ENCODE measurements at places on chromosomes 7 and 10.

DNA sequence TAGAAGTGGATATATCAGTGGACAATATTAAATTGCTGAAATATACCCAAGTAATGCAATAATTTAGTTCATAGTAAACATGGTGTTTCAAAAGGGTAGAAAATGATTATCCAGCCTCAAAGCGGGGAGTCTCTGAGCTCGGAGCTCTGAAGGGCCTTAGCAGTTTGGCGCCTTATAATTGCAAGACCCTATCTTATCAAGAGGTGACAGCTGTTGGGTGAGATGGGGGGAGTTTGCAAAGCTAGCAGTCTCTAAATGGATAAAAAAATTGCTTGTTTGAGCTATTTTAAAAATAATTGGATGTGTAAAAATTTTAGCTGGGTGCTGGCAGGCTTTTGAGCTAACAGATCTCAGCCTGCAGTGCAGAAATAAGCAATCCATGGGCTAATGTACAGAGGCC is 219.2 kb downstream of the CCSER2 start:
- DNase-seq = no peak

DNA sequence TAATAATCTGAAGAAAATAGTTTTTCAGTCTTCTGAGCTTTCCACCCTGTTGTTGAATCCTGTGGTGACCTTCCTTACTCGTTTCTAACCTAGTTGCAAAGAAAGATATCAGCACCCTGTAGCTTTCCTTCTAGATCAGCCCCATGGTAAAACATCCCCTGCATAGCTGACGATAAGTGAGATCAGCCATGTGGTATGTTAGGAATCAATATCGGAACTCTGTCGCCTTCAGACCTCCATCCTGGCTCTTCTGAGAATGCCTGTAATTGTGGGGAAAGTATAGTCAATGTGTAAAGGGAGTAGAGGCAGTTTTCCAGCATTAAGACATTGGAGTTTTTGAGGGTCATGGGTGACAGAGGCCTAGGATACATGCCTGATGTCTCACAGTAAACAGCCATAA is 151.8 kb downstream of the LRRC4 start:
- no peak for DNase-seq

- no peak for DNase-seq
These were observed 2.3 kb upstream of the ZC3HAV1 start for GRCh38 chr7:139111811-139112301.

GRCh38 chr10:15280974-15281373 is 90.1 kb downstream of the FAM171A1 start:
- no peak for DNase-seq

GRCh38 chr10:89644967-89645741 is at the start of gene PANK1:
Gene PANK1, minus strand, starts transcription at chr10:89645242. Its CDS starts 351 bp downstream, at chr10:89644891.
- peak; percentile 86 for DNase-seq

DNA sequence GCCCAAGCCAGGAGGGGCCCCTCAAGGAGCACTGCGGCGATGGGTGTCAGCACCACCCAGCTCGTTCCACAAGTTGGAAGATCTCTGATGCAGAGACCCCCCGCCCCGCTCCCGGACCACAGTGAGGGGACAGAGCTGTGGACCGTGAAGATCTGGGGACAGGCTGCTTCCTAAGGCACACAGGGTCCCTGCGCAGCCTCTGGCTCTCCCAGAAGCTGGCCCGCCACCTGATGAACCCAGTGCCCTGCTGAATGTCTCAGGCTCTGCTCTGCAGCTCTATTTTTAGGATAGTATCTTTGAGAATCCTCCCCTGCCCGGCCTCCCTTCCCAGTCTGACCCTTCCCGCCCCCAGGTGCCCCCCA is 29.7 kb downstream of the GBX1 start:
- DNase-seq = peak; percentile 30

DNA sequence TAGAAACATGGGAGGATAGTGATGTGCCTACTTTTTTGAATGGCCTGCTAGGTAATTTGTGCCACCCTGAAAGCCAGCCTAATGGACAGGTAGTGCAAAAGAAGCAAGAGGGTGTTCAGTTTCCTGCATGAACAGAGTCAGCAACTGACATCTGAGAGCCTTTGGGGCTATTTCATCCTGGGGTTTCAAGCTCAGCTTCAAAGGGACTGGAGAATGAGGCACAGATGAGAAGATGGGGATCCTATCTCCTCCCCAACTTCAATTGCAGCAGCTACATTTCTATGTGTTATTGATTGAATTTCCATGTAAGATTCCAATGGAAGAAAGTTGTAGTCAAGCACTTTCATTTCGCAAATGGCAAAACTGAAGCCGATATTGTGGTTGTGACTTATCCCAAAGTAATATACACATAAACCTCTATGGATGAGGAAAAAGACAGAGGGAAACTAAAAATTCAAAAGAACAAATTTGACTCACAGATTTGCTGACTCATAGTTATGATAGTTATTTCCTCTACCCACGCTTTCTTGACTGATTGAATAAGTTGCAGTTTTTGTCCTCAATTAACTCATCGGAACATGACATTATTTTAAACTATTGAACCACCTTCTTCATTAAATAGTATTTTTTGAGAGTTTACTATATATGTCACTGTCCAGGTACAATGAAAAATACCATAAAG is 42.6 kb upstream of the NRP1 start:
- DNase-seq = no peak

- DNase-seq = no peak
These were observed 452.3 kb upstream of the GALNT17 start for GRCh38 chr7:70679661-70680060.

DNA sequence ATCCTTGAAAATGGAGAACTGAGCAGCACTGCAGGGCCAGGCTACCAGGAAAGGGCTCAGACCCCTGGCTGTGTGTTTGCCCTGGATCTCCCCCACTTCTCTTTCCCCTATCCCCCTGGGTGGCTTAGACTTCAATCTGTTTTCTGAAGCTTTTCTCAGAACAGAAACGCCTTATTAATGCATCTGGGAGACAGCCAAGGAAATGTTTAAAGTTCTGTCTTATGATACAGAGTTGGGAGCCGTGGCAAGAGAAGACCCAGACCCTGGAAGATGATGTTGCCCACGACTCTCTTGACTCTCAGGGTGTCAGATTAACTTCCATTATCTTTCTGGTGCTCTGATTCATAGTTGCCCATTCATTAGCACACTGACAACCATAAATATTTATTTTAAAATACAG is 107.1 kb downstream of the EBLN1 start:
- DNase-seq = no peak

DNA sequence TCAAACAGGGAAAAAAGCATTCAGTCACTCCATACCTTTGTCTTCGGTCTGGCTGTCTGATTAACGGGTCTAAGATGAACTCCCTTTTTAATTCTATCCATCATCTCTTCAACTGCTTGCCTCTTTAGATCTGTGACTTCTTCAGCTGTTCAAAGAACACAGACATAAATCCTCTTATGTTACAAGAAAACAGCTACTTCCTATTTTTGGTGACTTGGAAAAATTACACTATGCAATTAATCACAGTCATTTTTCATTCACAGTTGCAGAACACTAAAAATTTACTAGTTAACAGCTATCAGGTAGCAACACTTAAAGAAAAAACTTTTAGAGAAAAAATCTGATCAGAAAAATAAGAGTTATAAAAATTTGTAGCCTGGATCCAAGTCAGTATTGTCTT is 66.0 kb downstream of the ENO4 start:
- no peak for DNase-seq

GRCh38 chr10:104447331-104447730 is 93.7 kb downstream of the CFAP58 start:
- DNase-seq = no peak

GRCh38 chr7:116356333-116356965 is 143.1 kb upstream of the CAV2 start:
- DNase-seq = no peak

- no peak for DNase-seq
These were observed 106.0 kb upstream of the PRR15 start for GRCh38 chr7:29457565-29458011.

GRCh38 chr7:77528368-77528767 is 8.7 kb upstream of the PTPN12 start:
- DNase-seq = no peak

DNA sequence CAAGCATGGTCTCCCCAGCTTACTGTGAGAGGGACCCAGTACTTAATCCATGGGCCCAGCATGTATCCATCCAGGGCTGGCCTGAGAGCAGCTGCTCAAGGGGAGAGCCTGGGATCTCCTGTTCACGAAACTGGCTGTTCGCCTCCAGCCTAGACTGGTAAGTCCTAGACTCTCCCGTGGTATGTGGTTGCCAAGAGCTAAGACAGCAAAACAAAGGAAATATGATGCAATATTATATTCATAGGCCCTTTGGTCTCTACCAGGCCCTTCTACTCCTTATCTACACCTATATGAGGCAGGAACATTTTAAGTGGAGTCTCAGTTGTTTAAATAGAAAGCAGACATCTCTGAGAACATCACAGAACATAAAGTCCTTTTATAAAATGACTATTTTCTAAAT is 28.9 kb upstream of the STK17A start:
- no peak for DNase-seq

DNA sequence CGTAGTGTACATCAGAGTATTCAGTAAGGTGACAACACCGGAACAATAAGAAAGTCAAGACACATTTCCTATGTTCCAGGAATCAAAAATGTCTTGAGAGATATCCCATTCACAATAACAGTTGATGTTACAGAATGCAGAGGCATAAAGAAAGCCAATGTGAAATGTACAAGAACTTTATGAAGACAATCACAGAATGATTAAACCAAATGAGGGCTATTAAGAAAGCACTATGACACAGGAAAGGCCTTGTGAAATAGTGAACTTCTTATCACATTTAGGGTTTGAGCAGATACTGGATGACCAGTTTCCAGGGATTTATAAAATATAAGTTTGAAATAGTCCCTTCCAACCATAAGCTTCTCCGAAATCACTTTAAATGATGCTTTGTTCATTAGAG is 52.7 kb downstream of the VWDE start:
- DNase-seq = no peak

GRCh38 chr7:121133444-121133843 is 144.9 kb downstream of the CPED1 start:
- DNase-seq = no peak

DNA sequence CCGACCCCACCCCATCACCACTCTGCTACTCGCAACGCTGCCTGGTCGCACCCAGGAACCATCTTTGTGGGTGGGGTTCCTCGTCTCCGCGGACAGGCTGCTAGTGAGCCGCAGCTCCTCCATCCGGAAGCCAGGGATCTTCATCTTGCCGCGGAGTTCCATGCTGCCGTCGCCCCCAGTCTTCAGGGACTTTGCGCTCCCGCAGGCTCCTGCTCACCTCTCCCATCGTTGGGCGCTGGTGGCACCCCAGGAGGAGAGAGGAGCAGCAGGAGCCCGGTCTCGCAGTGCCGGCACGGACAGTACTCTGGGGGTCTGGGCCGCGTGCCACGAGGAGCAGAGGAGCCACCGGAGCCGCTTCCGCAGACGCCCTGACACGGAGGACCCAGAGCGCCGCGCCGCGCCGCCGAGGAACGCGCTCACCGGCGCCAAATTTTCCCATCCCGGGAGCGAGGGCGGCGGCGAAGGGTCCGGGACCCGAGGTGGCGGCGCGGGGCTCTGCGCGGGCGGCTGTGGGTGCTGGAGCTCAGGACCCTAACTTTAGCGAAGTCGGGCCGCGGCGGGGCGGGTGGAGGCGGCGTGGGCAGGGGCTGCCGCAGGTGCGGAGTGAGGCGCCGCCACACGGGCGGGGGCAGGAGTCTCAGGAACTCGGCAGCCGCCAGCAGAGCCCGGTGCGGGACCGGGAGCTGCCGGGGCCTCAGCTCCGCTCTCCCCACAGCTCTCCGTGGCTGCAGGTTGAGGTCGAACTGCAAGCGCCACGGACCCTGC is 750.1 kb upstream of the SORCS1 start:
- no peak for DNase-seq

DNA sequence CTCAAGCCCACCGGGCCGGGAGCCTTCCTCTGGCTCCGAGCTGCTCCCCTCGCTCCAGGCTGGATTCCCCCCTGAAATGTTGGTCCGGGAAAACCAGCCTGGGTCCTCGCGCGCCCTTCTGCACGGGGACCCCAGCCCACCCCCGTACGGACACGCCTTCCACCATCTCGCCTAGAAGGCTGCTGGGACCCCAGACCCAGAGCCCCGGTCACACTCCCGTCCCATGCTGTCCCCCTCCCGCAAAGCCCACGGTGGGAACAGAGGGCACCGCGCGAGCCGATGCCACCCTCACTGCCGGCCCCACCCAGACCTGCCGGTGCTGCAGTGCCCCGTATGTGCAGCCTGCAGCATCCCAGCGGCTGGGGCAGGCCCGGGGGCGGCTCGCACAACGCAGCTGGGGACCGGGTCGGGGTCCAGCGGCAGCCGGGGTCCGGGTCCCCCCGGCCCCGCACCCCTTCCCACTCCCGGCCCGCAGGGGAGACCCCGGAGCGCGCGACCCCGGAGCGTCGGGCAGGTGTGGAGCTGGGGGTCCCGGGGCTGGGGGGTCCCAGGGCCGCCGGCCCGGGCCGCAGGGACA is 871 bp downstream of the SPOCK2 start:
- no peak for DNase-seq

DNA sequence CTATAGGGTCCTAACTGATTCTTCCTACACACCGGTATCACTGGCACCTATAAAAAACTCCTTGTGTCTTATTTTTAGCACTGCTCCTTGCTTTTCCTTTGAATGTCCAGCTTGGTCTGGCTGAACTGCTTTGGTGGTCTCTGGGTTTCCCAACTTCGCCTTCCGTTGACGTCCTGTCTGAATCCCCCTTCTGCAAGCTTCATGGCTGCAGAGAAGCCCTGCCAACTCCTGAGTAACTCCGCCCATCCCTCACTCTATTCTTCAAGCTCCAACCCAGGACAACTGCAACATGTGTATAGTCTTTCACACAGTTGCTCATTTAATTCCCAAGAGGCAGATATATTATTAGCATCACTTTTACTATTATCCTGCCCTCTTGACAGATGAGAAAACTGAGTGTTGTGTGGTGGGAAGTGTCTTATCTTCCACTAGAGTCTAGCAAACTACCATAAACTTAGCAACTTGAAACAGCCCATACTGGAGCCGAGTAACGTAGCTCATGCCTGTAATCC is 40.9 kb downstream of the MTURN start:
- DNase-seq = no peak

GRCh38 chr7:142873281-142873784 is 12.2 kb downstream of the TRPV6 start:
- no peak for DNase-seq

- DNase-seq = no peak
These were observed 3.4 kb downstream of the ENTPD1 start for GRCh38 chr10:95759233-95759826.

DNA sequence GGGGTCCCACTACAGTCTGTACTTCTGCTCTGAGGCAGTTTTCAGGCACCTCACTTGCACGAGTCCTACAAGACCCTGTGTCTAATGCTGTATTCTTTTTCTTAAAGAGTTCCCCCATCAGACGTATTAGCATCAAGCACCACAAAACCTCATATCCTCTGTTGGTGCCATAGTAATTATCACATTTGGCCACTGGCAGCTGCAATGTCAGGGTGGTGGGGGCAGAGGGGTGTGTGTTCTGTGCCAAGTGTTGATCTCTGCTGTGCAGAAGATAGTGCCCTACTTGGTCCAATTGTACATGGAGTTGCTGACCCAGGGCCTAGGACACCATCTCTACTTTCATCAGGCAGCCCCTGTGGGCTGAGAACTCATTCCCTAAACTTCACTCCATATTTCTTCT is 20.0 kb upstream of the JAZF1 start:
- no peak for DNase-seq
